SHP77 treated with DMSO at 0.1 percent for 48 hours (cell line): ENCODE measurements at places on chromosomes 6 and 20.

DNA sequence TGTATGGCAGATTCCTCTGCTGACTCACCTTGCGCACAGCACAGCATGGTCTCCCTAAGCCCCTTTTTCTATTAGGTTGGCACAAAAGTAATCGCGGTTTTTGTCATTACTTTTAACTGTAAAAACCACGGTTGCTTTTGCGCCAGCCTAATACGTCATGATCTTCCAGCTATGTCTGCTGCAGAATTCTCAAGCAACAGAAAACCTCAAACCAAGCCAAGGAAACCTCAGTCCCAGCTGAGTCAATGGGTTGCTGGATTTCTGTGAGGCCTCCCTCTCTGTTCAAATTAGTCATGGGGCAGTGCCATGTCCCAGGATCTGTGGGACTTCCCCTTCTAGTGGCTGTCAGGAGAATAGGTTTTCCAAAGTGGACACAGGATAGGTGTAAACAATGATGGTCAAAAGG, 15.7 kb upstream of the ENPP1 start:
- DNase-seq, result no peak

- no peak for DNase-seq
Measured at GRCh38 chr6:96465321-96465903, 56.2 kb upstream of the UFL1 start.

DNA sequence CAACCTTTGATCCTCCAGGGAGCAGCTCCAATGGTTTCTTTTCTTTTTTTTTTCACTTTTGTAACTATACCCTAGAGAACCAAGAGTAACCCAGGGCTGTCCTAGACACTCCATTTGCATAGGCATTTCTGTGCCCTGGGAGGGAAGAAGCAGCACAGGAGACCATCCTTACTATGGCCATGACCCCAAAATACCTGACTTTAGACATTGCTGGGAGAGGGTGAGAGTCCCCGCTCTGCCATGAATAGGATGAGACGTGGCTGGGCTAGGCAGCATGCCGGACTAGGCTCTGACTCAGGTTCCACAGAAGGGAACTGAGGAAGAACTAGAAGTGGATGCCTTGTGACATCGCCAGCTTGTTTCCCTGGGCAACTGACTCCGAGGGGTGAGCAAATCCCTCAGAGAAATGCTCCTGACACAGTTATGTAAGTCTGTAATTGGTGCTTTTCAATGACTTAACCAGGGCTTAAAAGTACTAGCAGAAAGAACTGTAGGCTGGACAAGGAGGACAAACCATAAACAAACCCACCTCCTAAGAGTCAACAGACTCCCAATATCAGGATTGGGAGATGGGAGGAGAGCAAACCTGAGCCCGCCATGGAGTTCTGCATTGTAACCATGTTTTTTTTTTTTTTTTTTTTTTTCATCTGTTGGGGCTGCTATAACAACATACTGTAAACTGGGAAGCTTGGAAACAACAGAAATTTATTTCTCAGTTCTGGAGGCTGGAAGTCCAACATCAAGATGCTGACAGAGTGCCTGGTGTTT, 910 bp upstream of the ADTRP start:
- no peak for DNase-seq

DNA sequence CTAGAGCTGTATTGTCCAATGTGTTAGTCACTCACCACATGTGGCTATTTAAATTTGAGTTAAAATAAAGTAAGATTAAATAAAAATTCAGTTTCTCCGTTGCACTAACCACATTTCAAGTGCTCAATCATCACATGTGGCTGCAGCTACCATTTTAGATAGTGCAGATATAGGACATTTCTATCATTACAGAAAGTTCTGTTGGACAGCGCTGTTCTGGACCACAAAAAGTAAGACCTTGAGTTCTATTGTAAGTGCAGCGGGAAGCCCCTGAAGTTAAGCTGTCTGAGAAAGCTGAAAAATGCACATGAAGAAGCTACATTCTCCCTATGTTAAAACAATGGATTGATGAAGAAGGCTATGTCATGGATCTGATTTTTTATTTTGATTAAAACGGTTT, 1.1 kb downstream of the ORC3 start:
- DNase-seq, result no peak

GRCh38 chr20:32018269-32019155, 8.3 kb downstream of the CCM2L start:
- DNase-seq, result peak; percentile 60

DNA sequence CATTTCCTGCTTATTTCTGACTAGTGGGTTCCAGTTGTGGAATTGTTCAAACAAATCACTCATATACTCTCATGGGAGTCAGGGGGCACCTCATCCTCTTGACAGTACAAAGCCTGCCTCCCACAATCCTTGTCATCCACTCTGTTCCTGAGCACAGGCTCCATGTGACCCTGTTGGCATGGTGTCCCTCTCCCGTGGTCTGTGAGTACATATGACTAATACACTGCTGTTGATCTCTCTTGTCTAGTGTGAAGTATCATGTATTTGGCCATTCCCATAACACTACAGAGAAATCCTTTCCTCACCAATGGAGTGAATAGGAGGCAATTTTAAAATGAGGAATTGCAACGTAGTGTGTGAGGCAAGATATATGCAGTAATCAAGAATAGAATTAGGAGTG, 185.3 kb downstream of the OGFRL1 start:
- no peak for DNase-seq
